Stimulated activated CD8-positive, alpha-beta memory T cell treated with anti-CD3 and anti-CD28 coated beads, Interleukin-4, amount 100 ng/mL, for 4 hours (primary cell): ENCODE measurements at places on chromosomes 12 and 14.

- DNase-seq = no peak
Observed at GRCh38 chr14:65070471-65070976, 31.8 kb downstream of the MAX start.

- DNase-seq = no peak
Observed at GRCh38 chr12:116861320-116861719, 19.9 kb downstream of the HRK start.

DNA sequence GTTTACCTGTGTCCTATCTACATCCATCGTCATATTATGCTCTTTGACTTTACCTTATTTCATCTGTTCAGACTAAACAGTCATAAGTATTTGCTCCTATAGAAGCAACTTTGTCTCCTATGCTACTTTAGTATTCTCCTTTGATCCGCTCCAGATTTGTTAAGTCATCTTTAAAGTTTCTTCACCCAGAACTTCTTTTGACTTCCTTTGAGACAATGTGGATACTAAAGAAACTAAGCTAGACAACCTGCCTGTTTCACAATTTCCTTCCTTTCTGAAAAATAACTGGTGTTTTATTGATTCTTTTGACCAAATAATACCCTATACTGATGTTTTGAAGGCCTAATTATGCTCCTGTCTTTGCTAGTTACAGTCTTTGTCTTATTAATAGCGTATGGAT lies 30.0 kb upstream of the LRRK2 start:
- no peak for DNase-seq

DNA sequence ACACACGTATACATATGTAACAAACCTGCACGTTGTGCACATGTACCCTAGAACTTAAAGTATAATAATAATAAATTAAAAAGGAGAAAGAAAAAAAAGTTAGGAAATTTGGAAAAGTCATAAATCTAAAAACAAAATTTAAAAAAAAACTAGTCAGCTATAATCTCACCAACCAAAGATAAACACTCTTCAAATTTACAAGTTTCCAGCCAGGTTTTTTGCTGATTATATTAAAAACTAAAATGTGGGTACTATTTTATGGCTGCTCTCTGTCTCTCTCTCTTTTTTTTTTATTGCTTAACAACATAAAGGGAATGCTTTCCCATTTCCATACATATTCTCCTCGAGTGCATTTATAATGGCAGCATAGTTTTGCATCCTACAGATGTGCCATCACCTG lies 25.0 kb upstream of the RNASE3 start:
- DNase-seq = no peak

- no peak for DNase-seq
Observed at GRCh38 chr14:74792249-74793039, 29.3 kb downstream of the YLPM1 start.

GRCh38 chr14:100859781-100860180 lies 33.9 kb downstream of the MEG3 start:
- DNase-seq = no peak

DNA sequence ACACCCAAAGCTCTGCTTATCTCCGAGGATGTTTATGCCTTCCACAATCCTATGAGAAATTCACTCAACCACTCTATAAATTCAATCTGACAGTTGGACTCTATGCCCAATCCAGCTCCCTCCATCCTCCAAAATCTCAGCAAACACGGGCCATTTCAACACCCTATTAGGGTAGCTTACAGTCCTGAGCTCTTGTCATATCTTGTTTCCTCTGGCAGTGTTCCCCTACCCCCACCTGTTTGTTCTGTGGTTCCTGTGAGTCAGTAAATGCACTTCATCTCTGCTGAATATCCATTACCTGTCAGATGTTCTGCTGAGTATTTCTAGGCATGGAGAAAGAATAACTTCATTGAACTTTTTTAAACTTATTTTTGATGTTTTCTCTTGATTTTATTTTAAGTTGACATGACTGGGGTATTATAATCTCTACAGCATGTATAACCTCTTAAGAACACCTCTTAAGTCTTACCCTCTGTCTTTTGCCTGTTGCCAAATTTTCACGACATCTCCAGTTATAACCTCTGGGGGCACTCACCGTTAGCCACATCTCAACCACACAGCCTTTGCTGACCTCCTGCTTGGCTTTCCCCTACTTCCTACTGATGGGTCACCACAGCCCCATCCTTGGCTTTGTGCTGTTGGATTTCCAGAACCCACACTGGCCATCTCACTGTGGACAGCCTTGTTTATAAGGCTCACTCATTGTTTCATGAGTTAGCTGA lies 317.0 kb upstream of the TMPO start:
- no peak for DNase-seq

- DNase-seq = no peak
Observed at GRCh38 chr14:76923431-76924370, 97.5 kb downstream of the LRRC74A start.

DNA sequence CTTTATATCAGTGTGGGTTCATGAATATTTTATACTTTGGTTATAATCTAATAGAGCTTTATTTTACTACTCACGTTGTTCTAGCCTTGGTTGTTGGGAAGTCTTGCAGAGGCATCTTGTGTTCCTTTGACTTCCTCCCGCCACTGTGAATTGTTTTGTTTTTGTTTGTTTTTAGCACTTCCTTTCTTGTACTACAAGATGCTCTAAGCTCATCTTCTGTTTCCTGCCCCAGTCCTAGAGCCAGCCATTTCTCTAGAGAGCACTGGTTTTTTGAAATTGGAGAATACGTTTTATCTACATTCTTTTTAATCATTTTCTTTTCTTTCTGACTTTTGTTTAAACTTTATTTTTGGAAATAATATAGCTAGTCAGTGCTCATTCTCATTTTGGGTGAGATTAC lies 15.9 kb upstream of the NUBPL start:
- DNase-seq = no peak

DNA sequence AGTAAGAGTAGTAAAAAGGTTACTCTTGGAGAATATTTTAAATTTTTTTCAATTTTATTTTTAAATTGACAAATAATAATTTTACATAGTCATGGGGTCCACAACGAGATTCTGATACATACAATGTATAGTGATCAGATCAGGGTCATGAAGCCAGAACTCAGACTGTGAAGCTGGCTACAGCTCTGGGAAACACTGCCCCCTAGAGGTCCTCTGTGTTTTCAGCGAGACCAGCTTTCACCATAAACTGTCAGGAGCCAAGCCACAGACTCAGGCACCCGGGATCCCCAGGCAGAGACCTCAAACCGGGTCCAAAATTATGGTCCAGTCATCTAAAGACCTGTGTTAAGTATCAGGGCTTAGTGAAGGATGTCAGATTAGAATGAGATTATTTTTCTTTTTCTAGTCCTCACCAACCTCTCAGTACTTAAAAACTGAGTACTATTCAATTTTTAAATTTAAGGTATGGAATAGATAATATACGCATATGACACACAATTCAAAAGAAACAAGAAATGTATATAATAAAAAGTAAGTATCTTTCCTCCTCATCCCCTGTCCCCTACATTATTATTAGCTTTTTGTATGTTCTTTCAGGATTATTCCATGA lies 397.1 kb downstream of the MDGA2 start:
- no peak for DNase-seq

DNA sequence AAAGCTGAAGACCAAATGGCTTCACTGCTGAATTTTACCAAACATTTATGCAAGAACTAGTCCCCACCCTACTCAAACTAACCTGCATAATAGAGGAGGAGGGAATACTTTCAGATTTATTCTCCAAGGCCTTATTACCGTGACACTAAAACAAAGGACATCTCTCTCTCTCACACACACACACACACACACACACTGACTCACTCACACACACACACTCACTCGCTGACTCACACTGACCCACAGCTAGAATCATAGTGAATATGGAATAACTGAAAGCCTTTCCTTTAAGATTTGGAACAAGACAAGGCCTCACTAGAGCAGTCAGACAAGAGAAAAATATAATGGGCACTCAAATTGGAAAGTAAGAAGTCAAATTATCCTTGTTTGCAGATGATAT lies 1014.1 kb downstream of the TMTC2 start:
- no peak for DNase-seq

DNA sequence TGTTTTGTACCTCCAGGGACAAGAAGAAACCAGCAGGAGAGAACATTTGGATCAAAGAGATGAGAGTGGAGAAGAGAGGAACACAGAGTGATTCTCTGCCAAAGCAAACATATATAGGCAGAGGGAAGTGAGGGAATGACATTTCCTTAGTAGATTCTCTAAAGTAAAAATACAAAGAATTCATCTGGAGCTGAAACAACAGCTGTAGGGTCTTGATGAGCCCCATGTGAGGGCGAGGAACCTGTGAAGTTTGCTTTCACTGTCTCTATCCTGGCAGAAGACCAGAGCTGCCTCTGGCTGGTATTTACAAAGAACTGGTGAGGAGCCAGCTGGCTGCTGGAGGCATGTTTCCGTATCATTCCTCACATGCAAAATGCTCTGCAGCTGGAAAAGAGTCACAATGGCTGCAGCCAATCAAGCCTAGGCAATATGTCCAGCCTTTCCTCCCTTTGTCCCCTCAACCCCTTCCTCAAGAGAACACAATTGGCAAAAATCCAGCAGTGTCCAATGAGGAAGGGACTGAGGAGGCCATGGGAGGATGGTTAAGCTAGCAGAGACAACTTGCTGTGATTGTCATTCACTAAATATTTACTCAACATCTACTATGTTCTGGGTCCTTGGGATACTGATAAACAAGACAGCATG lies 122.5 kb downstream of the PHLDA1 start:
- no peak for DNase-seq

DNA sequence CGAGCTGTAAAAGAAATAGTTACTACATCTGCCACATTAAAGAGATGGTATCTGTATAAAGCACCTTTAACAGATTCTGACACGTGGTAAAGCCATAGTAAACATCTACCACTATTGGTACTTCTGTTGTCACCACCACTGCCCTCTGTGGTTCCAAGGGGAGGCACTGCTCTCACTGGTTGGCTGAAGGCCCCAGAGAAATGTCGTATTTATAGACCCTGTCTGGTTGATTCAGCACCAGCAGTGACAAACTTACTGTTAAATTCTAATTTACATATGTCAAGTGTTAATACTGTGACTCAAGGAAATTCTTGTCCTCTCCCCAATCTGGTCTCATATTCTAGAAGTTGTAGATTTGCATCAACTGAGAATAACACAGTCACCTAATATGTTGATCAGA lies 281.1 kb downstream of the ERC1 start:
- no peak for DNase-seq

GRCh38 chr12:103799857-103800771 lies 40.9 kb downstream of the NT5DC3 start:
- no peak for DNase-seq

GRCh38 chr14:70893858-70894291 lies 13.4 kb upstream of the PCNX1 start:
- DNase-seq = no peak

GRCh38 chr12:66072566-66072965 lies 58.0 kb downstream of the LLPH start:
- no peak for DNase-seq

DNA sequence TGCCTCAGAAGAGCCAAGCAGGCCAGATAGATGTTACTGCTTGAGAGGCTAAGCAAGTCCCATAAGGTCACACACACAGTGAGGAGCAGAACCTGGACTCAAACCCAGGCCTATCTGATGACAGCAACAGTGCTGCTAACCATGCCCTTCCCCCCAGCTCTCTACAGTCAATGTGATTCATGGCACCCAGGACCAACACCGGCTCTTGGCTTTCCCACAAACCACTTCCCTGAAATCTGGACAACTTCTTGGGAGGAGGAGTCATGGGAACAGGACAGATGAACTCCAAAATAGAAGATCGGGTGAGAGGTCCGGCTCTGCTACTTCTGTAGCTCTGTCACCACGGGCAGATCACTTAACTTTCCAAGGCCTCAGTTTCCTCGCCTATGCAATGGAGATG lies 716 bp upstream of the PTGDR start:
- DNase-seq = no peak

DNA sequence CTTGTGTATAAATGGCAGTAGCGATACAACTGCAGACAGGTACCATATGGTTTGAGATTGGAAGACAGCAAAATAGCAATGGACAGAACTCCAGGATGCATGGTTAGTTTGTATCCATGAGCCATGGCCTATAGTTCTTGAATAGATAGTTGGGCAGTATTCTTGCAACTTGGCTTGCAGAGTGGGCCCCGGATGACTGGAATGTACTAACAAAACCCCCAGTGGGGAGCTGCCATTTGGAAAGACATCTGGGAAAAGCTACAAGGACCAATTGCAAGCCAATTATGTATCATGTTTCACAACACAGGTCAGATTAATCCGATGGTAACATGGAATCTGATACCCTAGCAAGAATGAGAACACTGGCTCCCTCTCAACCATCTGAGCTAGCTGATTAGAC lies 279.6 kb downstream of the RERGL start:
- DNase-seq = no peak

GRCh38 chr12:130195776-130196175 lies 33.5 kb downstream of the FZD10 start:
- DNase-seq = no peak

- DNase-seq = no peak
Observed at GRCh38 chr14:96165493-96166436, 38.9 kb upstream of the BDKRB2 start.

DNA sequence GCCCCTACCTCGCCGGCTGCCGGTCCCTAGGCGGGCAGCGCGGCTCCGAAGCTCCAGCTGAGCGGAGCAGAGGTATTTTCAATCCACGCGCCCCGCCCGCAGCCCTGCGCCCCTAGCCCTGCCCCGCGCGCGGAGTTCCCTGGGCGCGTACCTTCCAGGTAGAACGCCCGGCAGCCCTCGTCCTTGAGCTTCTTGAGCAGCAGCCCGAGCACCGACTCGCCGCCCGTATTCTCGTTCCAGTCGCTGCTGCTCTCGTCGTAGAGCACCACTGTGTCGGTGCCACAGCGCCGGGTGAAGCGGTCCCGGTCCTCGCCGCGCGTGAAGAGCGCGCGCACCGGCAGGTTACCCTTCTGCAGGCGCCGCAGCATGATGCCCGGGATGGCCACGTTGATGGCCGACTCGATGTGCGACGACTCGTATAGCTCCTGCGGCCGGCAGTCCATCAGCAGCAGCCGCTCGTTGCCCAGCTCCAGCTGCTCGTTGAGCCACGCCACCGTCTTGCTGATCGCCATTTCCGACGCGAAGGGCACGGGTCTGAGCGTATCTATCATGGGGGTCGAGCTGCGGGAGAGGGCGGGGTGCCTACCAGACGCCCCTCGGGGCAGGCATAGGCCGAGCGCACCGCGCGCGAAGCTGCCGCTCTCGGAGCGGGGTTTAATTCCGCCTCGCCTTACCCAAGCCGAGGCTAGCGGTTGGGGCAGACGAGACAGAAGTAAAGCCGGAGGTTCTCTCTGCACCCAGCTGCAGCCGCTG lies 636 bp downstream of the DUSP6 start:
- no peak for DNase-seq

- DNase-seq = no peak
Observed at GRCh38 chr14:39988939-39989338, 556.7 kb upstream of the FBXO33 start.

- no peak for DNase-seq
Observed at GRCh38 chr12:50784501-50784900, 20.6 kb downstream of the ATF1 start.

DNA sequence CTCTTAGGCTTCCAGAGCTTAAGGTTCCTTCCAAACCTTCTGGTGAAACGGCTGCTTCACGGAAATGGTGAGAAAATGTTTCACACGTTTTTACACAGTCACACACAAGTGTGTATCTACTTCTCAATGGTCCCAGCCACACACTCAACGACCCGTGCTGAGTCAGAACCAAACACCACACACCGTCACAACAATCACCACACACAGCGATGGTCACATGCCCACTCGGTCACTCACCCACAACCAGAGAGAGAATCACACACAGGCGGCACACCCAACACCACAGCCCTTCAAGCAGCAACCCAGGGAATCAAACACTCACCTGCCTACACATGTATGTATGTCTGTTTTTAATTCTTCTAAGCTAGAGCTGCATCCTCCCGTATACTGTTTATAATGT lies 12.6 kb upstream of the PLEKHD1 start:
- DNase-seq = no peak

- DNase-seq = no peak
Observed at GRCh38 chr12:4133029-4133428, 140.5 kb upstream of the CCND2 start.
